NCI-H774 (cell line): ENCODE measurements at places on chromosomes 1 and 21.

DNA sequence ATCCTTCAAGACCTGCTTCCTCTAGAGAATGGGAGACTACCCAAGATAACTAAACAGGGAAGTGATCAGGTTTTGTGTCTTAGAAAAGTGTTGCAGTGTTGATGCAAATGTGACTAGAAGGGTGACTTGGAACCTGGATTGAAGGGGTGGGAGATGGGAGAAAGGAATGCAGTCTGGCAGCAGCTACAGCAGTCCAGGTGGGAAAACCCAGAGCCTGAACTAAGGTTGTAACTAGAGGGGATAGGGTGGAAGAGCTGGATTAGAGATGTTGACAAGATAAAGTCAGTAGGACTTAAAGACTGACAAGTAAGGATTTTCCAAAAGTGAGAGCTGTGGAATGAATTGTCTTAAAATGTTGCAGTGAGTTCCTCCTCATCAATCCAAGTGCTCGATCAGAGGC is 7.1 kb upstream of the SHISA4 start:
- no peak for DNase-seq

DNA sequence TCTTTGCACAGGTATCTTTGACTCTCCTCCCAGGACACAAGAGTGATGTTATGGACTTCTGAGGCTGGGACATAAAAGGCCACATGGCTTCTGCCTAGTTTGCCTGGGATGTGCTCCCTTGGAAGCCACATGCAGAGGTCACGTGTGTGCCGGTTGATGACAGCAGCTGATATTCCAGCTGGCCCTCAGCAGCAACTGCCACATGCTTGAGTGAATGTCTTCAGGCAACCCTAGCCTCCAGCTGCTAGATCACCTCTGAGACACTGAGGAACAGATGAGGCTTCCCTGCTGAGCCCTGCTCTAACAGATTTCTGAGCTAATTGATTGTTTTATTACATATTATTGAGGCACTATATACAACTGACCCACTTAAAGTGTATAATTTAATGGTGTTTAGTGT is 11.6 kb upstream of the AKR7A3 start:
- DNase-seq = no peak

- no peak for DNase-seq
Measured at GRCh38 chr1:163875927-163876320, 554.2 kb downstream of the NUF2 start.

DNA sequence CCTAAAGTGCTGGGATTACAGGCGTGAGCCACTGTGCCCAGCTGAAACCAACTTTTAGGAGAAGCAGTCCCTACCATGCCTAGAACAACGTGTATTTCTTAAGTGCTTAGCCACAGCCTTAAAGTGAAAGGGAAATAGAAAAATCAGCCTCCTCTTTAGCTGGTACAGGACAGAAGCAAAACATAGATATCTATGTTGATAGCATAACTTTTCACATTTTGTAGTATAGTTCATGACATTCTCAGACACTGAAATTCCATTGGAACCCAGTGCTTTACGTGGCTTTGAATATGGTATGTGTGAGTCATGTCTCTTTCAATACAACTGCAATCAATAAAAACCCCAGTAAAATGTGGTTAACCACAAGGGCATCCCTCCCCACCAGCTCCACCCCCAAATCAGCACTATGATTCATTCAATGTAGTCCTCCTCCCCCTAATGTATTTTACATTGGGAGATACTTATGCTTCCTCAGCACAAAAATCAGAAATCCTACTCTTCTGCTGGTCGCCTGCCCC is 32.1 kb downstream of the TGFB2 start:
- no peak for DNase-seq

GRCh38 chr1:10839188-10839770 is 42.8 kb upstream of the CASZ1 start:
- no peak for DNase-seq

- DNase-seq = no peak
Measured at GRCh38 chr1:118923319-118923718, 64.8 kb downstream of the TBX15 start.

- no peak for DNase-seq
Measured at GRCh38 chr1:52225174-52225573, 83.3 kb downstream of the ZFYVE9 start.

DNA sequence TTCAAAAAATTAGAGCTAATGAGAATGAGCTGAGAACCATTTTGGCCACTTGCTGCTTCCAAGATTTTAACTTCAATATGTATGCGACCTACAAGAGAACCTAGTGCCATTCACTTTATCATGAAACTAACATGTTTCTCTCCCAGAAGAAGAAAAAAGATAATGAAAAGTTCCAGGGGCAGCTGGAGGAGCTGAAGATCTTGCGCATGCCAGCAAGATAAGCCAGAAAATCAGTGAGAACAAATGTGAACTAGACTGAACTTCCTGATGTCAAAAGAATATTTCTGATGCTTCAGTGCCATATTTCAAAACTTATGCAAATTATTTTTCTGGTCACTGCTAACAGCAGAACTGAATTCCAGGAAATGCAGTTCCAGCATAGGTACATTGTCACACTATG is 1265.1 kb downstream of the BRINP3 start:
- DNase-seq = no peak

DNA sequence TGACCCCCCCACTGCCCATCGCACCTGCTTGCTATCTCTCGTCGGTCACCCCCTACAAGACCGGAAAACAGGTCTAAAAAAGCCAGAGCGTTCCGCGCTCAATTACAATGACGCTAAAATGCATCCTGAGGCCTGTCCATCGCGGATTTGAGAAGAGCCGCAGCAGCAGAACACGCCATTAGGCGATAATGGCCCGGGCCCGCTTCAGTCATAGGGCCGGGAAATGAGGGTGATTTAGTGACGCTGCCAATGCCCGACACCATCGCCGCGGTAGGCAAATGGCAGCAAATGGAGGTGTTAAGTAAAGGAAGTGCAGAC is 64.1 kb upstream of the SSX2IP start:
- DNase-seq = no peak

DNA sequence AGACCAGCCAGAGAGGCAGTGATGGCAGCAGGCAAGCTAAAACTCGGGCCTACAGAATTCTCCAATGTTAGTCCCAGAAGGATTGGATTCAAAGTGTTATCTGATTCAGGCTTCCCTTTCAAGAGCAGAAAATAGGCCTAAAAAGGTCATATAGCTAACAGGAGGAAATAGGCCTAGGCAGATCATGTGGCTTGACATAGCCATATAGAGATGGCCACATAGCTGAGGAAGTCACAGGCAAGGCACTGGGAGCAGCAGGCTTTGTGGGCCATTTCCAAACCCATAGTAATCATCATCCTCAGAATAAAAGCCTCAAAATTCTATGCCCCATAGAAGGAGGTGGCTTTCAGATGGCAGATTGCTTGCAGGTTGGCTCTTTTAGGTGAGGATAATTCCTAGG is 29.0 kb upstream of the LMO4 start:
- DNase-seq = no peak

DNA sequence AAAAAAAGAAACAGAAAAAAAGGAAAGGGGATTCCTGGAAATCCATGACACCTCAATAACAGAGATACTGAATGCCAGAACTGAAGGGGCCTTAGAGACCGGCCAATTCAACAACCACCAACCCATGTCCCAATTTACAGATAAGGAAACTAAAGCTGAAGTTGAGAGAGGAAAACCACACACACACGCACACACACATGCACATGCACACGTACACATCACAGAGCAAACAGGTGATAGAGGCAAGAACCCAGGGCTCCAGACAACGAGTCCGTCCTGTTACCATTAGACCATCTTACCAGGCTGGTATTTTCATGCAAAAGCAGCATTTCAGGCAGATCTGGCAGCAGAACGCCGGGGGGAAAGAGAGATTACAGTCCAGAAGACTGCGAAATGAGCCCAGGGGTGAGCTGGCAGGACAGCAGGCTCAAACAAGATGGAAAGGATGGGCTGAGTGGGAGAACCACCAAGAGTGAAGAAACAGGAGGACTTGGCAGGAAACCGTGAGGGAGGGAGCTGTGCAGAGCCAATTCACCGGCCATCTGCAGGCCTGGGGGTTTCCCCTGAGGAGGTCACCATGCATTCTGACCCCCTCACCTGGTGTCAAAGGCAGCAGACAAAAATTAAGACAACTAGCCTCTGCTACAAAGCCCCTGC is 43.5 kb downstream of the PAFAH2 start:
- no peak for DNase-seq

- DNase-seq = no peak
Measured at GRCh38 chr1:205681364-205681763, 1.1 kb upstream of the SLC45A3 start.

GRCh38 chr1:52531249-52531872 is 21.5 kb downstream of the TUT4 start:
- DNase-seq = no peak

- no peak for DNase-seq
Measured at GRCh38 chr1:8047112-8047511, 21.0 kb upstream of the ERRFI1 start.
